ENCODE measurements at places on chromosomes 11 and 22.

DNA sequence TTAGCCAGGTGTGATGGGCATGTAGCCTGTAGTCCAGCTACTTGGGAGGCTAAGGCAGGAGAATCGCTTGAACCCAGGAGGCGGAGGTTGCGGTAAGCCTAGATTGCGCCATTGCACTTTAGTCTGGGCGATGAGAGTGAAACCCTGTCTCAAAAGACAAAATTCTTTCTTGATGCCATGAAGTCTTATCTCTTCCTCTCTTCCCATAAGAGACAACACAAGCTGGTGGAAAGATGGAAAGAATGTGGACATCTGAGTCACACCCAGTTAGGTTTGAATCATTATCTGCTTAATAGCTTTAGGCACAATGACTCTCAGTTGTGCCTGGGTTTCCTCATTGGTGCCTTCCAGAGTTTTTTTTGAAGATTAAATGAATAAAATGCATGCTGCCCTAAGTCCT lies 35.3 kb downstream of the KREMEN1 start:
- DNase-seq, result no peak

GRCh38 chr22:27283714-27284113 lies 517.8 kb downstream of the MN1 start:
- DNase-seq, result no peak

GRCh38 chr11:108838792-108839105 lies 173.9 kb downstream of the DDX10 start:
- no peak for DNase-seq

- DNase-seq, result no peak
Observed at GRCh38 chr11:6110011-6110410, 2.5 kb downstream of the OR56B4 start.

- peak; percentile 95 for DNase-seq
Observed at GRCh38 chr11:47426062-47426956, at the start of gene PSMC3. Gene PSMC3, minus strand, starts transcription at chr11:47426439. Its CDS starts 160 bp downstream, at chr11:47426279.

DNA sequence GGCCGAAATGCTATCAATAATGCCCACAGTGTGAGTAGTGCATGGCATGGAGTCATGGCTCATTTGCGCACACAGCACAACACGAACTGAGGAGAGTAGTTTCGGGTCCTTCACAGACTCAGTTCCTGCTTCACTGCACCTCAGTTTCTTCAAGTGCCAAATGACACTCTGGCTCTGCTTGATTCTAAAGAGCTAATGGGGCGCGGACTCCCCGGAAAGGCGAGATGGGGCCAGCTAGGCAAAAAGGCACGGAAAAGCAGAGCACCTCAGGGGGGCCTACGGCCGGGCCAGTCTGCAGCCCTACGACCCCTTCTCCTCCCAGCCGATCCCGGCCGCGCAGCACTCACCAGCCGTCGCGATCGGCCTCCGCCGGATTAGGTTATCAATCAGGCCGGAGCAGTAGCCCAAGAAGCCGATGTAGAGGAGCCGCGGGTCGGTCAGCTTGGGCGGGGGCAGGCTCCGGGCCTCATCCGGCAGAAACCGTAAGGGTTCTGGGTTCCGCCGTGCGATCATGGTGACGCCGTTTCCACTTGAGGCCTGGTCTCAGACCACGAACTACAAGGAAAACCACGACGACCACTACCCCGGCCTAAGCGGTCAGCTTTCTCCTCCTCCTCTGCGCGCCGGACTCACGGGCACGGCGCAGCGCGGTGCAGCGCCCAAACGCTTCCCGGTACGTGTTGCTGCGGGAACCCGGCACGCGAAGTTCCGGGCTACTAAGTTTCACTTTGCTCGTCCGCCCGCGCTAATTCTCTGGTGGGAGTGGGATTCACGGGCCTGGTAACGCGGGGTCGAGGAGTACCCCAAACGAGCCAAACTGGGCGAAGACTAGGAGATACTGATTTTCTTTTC lies at the start of gene NDUFC2:
Gene NDUFC2 (minus strand): TSS at position 631 of the 852 bp plus-strand sequence. CDS start 118 bp downstream, at position 513.
- peak; percentile 69 for DNase-seq

DNA sequence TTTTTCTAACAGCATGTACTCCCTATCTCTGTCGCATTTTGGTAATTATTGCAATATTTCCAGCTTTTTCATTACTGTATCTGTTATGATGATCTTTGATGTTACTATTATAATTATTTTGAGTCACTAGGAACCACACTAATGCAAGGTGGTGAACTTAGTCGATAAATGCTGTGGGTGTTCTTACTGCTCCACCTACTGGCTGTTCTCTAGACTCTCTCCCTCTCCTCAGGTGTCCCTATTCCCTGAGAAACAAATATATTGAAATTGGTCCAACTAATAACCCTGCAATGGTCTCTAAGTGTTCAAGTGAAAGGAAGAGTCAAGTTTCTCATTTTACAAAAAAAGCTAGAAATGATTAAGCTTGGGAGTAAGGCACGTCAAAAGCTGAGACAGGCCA lies 10.5 kb downstream of the ARL14EP start:
- DNase-seq, result no peak

DNA sequence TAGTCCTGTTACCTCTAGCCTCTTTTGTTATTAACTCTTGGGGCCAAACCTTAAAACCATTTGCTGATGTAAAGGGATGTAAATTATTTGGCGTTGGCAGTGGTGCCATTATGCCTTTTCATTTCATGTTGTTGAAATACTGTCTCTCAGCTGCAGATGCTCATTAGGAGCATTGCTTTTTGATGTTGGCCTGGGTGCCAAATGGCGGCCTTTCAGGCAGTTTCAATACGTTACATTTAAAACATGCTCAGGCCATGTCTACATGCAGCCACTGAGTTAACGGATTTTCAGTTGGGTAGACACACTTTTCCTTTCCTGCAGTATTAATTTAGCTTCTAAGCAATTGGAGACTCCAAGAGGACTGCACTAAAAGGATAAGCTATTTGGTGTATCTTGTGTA lies 5.3 kb downstream of the NCAM1 start:
- no peak for DNase-seq

- no peak for DNase-seq
Observed at GRCh38 chr22:48803948-48804810, 1023.5 kb downstream of the BRD1 start.

DNA sequence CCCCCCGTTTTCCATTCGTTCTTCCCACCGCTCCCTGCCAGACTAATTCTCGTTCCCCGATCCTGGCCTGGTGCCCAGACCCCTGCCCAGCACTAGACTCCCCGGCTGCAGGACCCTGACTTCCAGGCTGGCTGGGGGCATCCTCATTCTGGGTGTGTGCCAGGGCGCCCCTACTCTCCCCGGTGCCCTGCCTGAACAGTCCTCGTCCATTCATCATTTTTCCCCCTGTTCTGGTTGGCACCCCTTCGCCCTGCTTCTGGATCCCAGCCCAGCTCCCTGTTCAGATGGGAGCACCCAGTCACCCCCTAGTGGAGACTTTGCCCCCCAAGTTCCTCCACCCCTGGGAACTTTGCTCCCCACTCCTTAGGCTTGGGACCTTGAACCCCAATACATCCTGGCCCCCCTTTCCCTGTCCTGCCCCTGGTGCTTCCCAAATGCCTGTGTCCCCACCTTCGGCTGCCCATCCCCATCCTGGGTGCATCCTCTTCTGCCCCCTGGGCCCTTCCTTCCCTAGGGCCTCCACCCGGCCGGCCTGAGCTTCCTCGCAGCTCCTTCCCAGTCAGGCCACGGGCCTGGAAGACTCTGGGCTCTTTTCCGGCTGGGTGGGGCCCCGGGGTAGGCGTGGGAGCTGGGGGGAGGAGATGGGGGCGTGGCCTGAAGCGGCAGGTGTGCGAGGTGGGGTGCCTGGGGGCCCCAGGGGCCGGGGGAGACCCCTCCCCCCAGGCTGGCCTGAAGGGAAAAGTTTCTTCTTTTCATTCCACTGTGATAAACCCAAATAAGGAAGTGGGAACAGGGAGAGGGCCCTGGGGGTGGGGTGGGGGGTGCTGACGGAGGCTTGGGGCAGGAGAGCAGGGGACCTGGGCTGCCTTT lies 908 bp downstream of the PLCB3 start:
- DNase-seq, result peak; percentile 69

DNA sequence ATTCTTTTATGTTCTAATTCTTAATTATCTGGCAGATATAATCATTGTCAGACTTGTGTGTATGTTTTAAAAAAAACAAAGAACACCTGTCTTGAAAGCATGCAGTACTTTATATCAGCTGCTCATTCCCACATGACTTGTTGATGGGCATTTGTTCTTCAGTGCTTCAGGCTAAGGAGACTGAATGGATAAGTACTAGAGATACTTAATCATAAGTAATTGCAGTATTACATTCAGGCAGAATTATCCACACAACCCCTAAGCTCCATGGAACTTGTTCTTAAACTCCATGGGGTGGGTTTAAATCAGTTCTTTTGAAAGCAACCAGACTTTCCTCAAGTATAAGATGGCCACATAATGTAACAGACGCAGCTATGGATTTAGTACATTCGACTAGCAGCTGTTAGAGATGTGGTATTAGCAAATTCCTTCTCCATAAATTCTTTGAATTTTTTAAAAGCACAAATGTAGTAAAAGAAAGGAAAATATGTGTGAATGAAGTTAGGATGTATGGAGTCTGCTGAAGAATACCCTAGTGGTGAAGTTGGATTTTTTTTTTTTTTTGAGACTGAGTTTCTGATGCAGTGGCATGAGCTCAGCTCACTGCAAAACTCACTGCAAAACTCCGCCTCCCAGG lies 3.0 kb downstream of the JAM3 start:
- no peak for DNase-seq
